ENCODE measurements at places on chromosomes 16 and 17. TPM values are rescaled to one million over a fixed set of nuclear protein-coding genes. Genes with fewer than 3 reads are reported as not detected.

Gene SLC7A6
- 24.4 TPM for total RNA-seq

Gene TEX14
- under 0.01 TPM for total RNA-seq

Gene SEZ6
- total RNA-seq, result not detected

Gene NOG
- 1.6 TPM for total RNA-seq
